ENCODE measurements at places on chromosomes 3 and 15. TPM values are rescaled to one million over a fixed set of nuclear protein-coding genes. Genes with fewer than 3 reads are reported as not detected.

DNA sequence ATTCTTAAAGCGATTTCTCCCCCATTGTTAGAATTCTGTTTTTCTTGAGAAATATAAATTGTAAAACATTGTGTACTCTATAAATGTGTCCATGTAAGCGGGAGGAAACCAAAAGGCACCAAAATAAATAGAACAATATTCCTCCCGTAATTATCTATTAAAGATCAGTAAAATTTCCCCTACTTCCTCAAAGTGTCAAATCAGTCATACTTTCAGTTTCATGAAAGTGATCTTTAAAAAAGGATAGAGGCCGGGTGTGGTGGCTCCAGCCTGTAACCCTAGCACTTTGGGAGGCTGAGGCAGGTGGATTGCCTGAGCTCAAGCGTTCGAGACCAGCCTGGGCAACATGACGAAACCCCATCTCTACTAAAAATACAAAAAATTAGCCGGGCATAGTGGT lies 278.9 kb downstream of the MECOM start:
- no peak for DNase-seq

GRCh38 chr3:116112696-116113095 lies 332.6 kb downstream of the LSAMP start:
- no peak for DNase-seq

The SERPINI2 gene
- total RNA-seq, result not detected

DNA sequence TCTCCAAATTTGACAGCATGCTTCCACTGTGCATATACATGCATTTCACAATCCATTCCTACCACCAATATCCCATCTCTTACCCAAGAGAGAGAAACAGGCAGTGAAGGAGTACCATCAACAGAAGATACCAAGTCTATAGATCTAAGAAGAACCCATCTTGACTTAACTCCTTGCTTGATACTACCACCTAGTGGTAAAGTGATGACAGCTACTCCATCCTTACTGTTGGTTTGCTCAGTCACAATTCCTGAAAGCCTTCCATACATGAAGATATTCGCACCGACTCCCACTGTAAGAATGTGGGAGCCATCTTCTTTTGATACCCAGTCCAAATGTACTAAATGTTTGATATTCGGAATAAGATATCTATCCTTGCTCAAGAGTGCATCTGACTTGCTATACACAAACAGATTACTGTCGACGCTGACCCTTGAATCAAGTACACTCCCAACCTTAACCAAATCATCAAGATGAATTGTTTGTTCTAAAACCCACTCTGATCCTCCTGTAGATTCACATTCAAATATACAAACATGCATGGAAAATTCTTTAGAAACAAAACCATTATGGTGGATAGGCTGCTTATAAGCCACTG lies 123.1 kb downstream of the DMXL2 start:
- peak; percentile 67 for DNase-seq

DNA sequence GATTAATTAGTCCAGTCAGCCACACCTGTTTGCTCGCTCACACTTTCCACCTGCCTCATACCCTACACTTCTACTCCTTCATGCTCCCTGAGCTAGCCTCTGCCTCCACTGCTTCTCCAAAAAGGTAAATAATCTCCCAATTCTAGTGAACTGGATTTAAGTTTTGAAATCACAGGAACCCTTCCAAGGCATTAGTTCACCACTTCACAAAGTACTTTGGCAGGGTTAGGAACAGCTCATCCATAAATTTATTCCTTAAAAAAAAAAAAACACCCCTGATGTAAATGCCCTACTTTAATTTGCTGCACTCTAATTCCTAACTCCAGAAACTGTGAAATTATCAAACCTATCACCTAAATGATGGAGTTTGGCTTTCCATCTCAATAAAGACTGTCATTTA lies 58.3 kb downstream of the GADL1 start:
- no peak for DNase-seq

DNA sequence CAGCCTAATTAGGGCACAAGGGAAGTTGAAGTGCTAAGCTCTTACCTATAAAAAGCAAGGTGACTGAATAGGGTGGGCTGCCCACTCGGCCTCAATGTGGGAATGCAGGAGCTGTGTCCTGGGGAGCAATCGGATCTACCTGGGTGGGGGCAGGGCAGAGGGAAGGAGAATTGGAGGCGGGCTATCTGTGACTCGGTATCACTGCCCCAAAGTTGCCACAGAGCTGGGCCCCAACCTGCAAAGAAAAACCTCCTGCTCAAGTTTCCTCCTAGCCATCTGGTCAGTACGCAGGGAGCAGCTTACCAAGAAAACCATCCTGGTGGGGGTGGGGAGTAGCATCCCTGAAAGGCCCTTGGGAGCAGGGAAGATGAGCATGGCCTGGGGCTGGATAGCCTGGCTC lies 10.7 kb downstream of the CIB2 start:
- DNase-seq, result no peak

GRCh38 chr15:57398336-57398735 lies 22.0 kb downstream of the CGNL1 start:
- DNase-seq, result no peak

The ACTRT3 gene
- 0.64 TPM for total RNA-seq

DNA sequence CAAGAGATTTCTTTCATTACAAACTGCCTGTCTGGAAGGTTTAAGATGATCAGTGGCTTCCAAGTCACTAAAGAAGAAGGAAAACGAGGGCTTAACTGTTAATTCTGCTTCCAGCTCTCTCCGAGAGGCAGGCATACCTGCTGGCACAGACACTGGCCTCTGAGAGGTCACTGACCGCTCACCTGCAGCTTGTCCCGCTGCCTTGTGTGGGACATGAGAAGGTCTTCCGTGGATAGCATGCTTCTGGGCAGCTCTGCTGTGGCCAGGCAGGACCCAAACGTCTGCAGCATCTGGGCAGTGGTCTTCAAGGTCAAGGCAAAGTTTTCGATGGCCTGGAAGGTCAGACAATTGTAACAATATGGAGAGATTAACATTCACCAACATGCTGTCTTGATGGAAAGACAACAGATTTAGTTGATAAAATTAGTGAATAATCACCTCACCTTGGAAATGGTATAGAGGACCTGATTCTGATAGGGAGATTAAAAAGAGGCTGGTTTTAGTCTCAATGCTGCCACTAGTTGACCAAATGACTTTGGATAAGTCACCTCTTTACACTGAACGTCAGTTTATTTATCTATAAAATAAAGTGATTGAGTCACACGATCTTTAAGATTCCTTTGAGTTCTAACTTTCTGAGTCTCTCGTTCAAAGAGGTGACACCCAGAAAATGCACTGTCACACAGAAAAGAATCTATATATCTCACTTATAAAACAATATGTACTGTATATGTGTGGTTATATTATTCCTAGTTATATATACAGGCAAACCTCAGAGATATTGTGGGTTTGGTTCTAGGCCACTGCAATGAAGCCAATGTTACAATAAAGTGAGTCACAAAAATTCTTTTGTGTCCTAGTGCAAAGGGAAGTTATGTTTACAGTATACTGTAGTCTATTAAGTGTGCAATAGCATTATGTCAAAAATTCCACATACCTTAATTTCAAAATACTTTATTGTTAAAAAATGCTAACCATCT lies 65.1 kb downstream of the B3GNT5 start:
- DNase-seq, result peak; percentile 60

GRCh38 chr3:45596290-45596791 lies 1.8 kb downstream of the LIMD1 start:
- DNase-seq, result no peak

GRCh38 chr15:100999369-100999768 lies 80.2 kb downstream of the LRRK1 start:
- DNase-seq, result no peak

DNA sequence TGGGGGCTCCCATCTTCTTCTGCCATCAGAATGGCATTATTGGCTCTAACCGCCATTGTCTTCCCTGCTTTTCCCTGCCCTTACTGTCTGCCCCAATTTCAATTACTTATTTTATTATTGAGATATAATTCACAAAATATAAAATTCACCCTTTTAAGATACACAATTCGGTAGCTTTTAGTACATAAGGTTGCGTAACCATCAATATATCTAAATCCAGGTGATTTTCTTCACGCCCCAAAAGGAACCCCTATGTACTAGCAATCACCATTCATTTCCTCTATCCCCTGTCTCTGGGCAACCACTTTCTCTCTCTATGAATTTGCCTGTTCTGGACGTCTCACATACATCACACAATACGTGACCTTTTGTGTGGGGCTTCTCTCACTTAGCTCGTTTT lies 18.0 kb downstream of the RBP2 start:
- no peak for DNase-seq

DNA sequence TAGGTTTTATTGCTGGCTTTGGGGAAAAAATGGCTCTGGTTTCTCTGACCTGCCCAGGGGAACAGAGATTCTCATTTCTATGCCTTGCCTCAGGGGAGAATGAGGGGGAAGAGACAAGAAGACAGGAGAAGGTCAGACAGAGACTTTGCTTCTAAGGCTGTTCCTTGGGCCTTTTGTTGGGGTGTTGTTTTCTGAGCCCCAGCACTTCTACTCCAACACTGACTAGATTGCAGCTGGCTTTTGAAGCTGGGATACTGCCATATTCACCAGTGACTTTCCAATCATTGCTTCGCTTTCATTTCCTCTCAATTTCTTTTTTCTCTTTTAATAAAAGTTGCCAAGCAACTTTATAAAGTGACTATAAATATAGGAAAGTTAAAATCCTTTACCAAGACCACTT lies 143.2 kb upstream of the ARHGEF26 start:
- no peak for DNase-seq

The DZIP3 gene
- 1.3 TPM for total RNA-seq

GRCh38 chr3:27342267-27342666 lies 26.9 kb downstream of the NEK10 start:
- no peak for DNase-seq

- DNase-seq, result peak; percentile 98
These were observed 9.1 kb downstream of the ZDHHC3 start for GRCh38 chr3:44966795-44967278.

DNA sequence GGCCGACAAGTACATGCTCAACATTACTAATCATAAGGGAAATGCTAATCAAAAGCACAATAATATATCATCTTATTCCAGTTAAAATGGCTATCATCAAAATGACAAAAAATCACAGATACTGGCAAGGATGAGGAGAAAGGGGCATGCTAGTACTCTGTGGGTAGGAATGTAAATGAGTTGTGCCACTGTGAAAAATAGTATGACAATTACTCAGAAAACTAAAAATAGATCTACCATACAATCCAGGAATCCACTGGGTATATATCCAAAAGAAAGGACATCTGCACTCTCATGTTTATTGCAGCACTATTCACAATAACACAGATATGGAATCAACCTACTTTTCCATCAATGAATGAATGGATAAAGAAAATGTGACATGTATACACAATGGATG lies 1256.5 kb downstream of the SI start:
- peak; percentile 0 for DNase-seq

DNA sequence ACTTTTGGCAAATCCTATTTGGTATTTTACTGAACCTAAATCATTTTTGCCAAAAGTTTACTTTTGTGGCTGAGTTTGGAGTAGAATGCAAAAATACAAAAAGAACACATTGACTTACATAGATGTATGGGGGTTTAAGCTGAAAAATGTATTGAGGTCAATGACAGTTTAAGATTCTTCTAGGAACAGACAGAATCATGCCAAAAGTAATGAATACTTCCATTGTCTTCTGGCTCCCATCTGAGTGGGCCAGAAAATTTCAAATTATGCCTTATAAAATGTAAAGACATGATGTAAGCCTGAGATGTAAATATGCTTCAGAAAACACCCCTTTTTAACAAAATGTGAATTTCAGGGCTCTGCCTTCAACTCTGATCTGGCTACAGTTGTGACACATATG lies 375.1 kb upstream of the DPH6 start:
- no peak for DNase-seq

DNA sequence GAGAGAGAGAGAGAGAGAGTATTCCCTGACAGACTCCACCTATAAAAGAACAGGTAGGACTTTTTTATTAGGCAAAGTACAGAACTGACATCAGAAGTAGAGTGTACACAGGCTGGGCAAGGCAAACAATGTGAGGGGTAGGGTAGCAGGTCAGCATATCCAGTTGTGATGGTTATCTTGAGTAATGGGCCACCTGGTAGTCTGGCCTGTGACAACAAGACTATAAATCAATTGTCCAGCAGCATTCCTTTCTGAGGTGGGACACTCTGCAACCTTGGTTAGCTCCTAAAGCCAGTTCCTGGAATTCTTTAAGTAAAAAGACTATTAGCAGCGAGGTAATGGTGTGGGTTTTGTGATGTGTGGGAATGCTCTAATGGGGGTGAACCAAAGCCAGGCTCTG lies 14.9 kb upstream of the TMCC1 start:
- DNase-seq, result no peak

The CAMKV gene
- 0.26 TPM for total RNA-seq

DNA sequence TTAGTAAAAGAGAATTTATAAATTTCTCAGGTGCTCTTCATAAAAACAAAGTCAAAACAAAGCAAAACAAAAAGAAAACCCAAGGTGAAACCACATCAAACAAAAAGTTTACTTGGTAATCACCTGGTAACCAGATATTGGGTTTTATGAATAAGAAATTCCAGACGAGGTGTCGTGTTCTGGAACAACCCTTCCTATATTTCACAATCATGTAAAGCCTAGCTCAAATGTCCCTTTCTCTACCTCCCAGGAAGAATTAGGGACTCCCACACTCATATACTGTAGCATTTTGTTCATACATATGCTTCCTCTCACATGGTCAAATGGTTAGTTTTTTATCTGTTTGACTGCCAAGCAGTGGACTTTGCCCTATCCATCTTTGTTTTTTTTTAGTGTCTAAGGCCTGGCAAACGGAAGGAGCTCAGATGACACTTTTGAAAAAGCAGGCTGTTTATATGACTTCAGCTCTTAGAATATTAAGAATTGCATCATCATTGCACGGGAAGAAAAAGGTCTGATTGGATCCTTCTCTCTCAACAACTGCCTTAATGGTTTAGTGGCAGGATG lies 326.7 kb upstream of the TBL1XR1 start:
- peak; percentile 92 for DNase-seq

DNA sequence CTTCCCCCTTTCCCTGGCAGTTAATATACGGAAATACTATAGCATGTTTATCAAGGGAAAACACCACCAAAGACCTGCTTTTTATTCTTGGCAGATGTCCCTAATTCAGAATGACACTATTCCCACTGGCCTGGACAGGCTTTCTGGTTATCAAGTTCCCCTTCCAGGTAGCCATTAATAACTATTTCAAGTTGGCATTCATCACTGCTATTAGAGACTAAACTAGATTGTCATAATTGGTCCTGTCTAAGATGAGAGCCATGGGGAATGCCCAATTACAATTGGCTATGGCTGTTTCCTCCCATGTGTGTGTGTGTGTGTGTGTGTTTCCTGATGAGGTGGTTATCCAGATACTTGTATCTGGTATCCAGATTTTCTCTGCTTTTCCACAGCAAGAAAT lies 608.1 kb downstream of the SQOR start:
- DNase-seq, result no peak

DNA sequence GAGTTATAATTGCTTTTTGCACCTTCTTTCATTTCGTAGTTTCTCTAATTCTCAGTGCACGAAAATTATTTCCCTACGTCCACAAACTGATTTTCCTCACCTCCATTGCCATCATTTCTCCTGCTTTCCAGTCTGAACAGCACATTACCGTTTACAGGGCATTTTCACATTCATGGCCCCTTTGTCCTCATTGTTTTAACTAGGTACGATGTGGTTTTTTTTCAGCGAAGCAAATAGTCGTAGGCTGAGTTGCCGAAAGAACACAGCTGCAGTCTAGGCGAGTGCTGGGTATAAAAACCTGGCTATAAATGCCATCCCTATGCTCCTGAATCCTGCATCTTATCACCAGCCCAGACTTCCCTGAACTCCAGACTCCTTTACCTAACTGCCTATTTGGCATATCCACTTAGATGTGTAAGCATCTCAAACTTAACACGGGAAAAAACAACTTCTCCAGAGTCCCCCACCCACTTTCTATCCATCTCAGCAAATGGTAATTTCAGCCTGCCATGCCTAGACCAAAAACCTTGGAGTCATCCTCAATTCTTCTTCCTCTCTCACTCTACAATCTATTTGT lies 691 bp upstream of the FSIP1 start:
- DNase-seq, result no peak

Data from bronchial epithelial cell (primary cell).